Activated T-cell treated with anti-CD3 and anti-CD28 coated beads, Interleukin-2, amount 50 U/mL, for 4 hours (primary cell): ENCODE measurements at places on chromosomes 6 and 20. TPM values are rescaled to one million over a fixed set of nuclear protein-coding genes. Genes with fewer than 3 reads are reported as not detected.
A peak's percentile ranks its signal among the peaks of the same experiment; 100 is the strongest.

The STMND1 gene
- total RNA-seq, result not detected

DNA sequence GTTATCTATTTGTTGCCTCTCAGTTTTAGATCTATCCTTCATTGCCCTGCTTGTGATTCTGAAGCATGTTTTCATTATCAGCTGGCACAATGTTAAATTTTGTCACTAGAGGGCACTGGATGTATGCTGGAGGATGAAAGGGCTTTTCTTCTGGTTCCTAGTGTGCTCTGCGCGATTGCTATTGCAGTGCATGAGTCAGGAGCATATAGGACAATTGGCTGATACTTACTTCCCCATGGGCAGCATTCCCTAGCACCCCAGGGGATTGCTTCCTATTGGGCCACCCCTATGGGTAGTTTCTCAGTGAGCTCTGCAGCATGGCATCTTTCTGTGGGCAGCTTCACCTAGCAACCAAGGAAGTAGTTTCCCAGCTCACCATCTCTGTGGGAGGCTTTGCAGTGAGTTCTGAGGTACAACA, 280.3 kb upstream of the SYNCRIP start:
- no peak for DNase-seq

The LKAAEAR1 gene
- total RNA-seq, result 0.47 TPM

GRCh38 chr6:67933278-67933677, 701.8 kb upstream of the ADGRB3 start:
- DNase-seq, result no peak

DNA sequence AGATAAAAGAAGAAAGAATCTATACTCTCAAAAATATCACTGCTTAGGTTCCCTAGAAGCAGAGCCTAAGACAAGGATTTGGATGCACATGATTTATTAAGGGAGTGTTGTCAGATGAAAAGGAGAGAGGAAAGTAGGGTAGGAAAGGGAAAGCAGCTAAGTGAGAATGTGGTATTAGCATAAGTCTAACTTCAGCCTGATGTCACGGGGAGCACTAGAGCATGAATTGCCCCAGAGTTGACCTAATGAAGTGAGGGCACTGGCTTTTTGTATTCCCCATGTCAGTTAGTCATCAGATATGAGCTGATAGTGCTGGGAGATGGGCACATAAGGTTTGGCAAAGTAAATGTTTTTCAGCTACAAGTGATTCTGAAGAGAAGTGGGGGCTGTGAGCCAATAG, 129.0 kb upstream of the THEMIS start:
- no peak for DNase-seq

DNA sequence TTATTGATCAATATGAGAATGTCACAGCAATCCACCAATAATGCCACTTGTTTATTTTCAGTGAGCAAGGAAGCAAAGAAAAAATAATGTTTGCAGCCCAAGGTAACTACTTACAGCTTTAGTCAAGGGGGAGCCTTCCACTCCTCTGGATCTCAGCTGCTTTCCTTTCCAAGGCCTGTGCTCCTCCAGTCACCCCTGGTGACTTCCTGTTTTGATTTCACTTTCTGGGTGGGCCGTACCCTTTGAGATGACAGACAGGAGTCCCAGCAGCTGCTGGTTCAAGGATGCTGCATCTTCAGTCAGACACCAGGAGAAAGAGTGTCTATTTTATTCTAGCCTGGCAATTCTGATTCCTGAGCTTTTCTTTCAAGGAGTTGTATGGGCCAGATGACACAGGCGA, 5.6 kb upstream of the VNN2 start:
- DNase-seq, result peak; percentile 22

GRCh38 chr6:85347812-85348211, 102.1 kb upstream of the NT5E start:
- DNase-seq, result no peak

DNA sequence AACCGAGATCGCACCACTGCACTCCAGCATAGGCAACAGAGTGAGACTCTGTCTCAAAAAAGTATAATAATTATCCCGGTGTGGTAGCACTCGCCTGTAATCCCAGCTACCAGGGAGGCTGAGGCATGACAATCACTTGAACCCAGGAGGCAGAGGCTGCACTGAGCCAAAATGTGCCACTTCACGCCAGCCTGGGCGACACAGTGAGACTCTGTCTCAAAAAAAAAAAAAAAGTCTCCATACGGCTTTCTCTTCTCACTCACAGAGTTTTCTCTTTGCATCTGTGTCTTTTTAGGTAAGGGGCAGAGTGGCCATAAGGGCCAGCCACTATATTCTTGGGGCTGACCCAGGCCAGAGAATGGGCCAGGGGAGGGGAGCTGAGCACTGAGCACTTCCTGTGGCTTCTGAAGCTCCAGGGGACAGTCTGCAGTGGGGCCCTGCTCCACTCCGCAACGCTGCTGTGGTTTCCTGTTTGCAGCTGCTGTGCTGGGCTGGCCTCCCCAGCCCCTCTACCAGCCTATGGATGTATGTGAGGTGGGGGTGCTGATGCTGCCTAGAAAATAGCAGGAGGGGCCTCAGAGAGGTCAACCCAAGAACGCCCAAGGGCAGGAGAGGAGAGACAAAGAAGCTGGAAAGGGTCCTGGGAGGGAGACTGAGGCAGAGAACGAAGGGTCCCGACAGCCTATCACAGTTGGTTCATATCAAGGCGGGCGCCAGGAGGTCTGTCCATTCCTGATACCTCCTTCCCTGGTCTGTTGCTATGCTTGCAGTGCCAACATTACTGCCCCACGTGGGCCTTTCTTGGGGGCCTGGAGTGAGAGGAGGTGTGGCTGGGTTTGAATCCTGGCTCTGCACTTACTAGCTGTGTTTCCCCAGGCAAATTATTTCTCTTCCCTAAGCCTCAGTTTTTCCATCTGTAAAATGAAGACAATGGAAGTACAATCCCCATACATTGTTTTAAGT, 16.0 kb downstream of the SLA2 start:
- DNase-seq, result peak; percentile 18
